NCI-H146 (cell line): ENCODE measurements at places on chromosomes 6 and 20.

GRCh38 chr20:49786196-49786595, 26.4 kb upstream of the SLC9A8 start:
- no peak for DNase-seq

- DNase-seq = no peak
These were observed 46.7 kb downstream of the LRRN4 start for GRCh38 chr20:6007094-6007528.

DNA sequence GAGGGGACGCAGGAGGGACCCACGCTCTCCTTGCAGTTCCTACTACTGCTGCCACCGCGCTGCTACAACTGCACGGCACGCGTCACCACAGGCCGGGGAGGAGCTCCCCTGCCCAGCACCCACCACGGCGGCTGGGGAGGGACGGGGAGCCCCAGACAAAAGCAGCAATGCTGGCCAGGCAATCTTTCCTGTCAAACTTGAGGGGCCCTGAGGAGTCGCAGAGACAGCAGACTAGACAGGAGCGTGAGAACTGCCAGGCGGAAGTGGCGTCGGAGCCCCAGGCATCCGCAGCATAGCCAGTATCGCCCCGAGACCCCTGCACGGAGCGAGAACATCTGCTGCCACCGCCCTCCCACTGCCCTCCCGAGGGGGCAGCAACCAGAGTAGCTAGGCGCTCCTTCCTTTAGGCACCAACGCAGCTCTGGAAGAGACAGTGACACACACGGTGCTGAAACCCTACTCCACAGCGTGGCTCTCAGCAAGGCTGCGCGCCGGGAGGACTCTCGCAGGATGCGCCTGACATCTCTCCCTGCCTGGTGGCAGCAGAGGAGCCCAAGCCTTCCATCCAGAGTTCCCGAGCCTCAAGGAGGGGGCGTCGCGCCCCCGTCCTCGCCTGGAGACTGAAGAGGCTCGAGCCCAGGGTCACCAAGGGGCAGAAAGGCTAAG, 2.2 kb downstream of the TAF4 start:
- DNase-seq = no peak

- DNase-seq = no peak
These were observed 39.4 kb downstream of the RRBP1 start for GRCh38 chr20:17642404-17643269.

DNA sequence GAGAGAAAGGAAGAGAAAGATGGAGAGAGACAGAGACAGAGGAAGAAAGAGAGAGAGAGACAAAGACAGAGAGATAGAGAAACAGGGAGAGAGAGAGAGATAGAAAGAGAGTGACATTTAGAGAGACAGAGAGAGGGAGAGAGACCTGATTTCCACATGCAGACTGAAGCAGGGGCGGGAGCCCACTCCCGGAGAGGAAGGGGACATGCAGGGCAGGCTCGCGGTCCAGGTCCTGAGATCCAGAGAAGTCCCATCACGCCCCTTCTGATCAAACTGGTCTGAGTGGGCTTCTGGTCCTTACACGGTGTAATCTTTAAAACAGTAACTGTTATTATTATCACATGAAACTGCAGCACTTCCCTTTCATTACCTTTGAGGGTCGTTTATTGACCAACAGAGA, 62.2 kb downstream of the PHACTR3 start:
- DNase-seq = no peak

GRCh38 chr6:131918650-131919355, 32.4 kb downstream of the CCN2 start:
- DNase-seq = no peak

DNA sequence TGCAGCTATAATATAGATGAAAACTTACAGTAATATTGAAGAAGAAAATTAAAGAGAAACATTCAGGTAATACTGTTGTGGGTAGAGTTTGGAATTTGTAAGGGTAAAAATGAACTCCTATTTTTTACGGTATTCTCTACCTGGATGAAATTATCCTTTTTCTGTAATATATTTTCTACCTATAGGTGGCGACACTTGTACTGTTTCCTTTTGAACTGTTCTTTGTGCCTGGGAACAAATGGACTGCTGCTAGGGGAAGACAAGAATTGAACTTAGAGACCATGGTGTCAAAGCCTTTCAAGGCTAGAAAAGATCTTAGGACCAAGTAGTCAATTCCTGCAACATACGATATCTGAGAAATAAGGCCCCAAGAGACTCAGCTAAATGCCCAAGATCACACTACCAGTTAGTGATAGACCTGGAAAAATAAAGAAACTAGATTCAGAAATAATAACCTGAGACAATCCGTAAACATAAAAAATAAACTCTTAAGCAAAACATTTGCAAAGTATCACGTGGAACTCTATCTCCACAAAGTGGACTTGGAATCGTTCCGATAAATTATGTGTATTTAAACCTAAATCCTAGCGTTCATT, 383.8 kb downstream of the TFAP2A start:
- DNase-seq = no peak

- no peak for DNase-seq
These were observed 27.9 kb downstream of the B4GALT5 start for GRCh38 chr20:49685809-49686208.

GRCh38 chr6:43292763-43293318, 5.2 kb upstream of the SLC22A7 start:
- DNase-seq = no peak

GRCh38 chr6:12101048-12101447, 88.9 kb downstream of the HIVEP1 start:
- DNase-seq = no peak

GRCh38 chr6:79440598-79440997, 96.6 kb downstream of the LCA5 start:
- no peak for DNase-seq

DNA sequence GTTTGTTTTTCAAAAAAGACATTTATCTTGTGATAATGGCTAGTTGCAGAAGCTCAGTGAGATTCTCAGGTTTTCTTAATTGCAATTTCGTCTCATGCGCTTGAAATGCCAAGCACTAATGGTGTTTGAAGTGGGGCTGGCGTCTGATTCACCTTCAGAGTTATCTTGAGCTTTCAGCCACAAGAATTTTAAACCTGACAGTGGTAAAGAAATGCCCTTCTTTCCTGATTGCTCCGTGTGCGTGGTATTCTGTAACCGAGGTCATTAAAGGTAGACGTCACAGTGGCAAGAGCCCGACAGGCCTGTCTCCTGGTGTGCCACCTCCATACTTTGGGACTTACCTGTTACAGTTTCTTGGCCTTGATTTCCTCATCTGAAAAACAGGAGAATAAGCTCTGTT, 126.5 kb upstream of the QKI start:
- no peak for DNase-seq

GRCh38 chr6:154030646-154031045, 8.4 kb upstream of the OPRM1 start:
- no peak for DNase-seq

GRCh38 chr20:20743511-20744169, 31.2 kb upstream of the RALGAPA2 start:
- DNase-seq = no peak

- no peak for DNase-seq
These were observed 55.2 kb downstream of the EFHC1 start for GRCh38 chr6:52475307-52475706.

DNA sequence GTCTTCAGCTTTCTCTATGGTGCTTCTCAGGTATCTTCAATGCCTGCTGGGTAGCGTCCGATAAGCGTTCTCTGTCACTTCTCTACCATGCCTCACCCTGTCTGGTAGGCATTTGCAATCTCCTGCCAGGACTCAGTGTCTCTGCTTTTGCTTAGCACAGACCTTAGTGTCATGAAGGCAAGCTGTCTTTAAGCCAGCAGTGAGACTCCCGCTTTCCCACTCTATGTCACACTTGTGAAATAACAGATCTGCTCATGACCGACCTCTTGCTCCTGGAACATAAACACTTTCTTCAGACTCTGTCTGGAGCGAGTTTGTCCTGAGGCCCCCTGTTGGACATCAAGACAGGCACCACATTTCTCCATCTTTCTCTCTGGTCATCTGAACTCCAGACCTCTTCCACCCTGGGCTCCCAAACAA, 17.0 kb downstream of the ADGRB3 start:
- DNase-seq = no peak

- peak; percentile 95 for DNase-seq
These were observed 232.2 kb downstream of the LY86 start for GRCh38 chr6:6820641-6821238.
